Activated naive CD8-positive, alpha-beta T cell treated with anti-CD3 and anti-CD28 coated beads for 36 hours (primary cell): ENCODE measurements at places on chromosomes 16 and 17.

GRCh38 chr16:48611329-48612137 lies 1.6 kb upstream of the N4BP1 start:
- no peaks in the 10 kb centered on the region for H3K27me3 ChIP-seq
- H3K4me3 ChIP-seq = peak overlapping the region; percentile 74
- H3K36me3 ChIP-seq = peaks cover 10% of the 10 kb centered on the region
- DNase-seq = peak; percentile 79
- peaks cover 48% of the 10 kb centered on the region for H3K4me1 ChIP-seq

- H3K4me3 ChIP-seq = no peak overlapping the region
- peaks cover 27% of the 10 kb centered on the region for H3K4me1 ChIP-seq
- H3K27ac ChIP-seq = no peak overlapping the region
- no peak for DNase-seq
- H3K27me3 ChIP-seq = no peaks in the 10 kb centered on the region
- peaks cover 38% of the 10 kb centered on the region for H3K36me3 ChIP-seq
Measured at GRCh38 chr17:48060249-48060648, 12.1 kb downstream of the NFE2L1 start.

DNA sequence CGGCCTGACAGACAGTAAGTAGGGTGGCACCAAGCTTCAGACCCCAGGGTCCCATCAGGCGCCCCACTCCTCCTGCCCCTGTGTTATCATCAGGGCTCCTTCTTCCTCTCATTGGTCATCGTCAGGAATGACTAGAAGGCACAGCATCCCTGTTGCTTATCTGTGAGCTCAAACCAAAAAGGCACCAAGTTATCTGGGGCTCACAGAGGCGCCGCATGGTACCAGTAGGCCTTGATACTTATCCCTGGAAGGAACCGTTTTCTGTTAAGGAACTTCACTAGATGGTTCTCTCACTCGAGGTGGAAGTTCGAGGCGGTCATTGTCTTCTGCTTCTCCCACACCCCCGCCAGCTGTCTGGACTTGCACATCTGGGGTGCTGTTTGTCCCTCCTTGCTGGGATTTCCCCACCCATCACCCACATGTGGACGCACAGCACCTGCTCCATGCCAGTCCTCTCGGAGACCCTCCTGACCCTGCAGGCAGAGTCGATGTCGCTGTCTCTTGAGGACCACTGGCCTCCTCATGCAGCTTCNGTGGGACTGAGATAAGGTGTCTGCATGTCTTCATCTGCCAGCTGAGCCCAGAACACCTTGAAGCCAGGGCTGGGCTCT lies 52.1 kb downstream of the METRNL start:
- H3K36me3 ChIP-seq = no peaks in the 10 kb centered on the region
- no peak for DNase-seq
- peaks cover 4% of the 10 kb centered on the region for H3K27me3 ChIP-seq
- H3K4me1 ChIP-seq = no peaks in the 10 kb centered on the region
- H3K4me3 ChIP-seq = no peak overlapping the region

- H3K36me3 ChIP-seq = no peaks in the 10 kb centered on the region
- peaks cover 7% of the 10 kb centered on the region for H3K27me3 ChIP-seq
- no peak overlapping the region for H3K4me3 ChIP-seq
- no peaks in the 10 kb centered on the region for H3K4me1 ChIP-seq
- no peak overlapping the region for H3K27ac ChIP-seq
Measured at GRCh38 chr17:32992321-32993033, 830 bp downstream of the SPACA3 start.

- H3K27me3 ChIP-seq = no peaks in the 10 kb centered on the region
- no peak for DNase-seq
- peaks cover 20% of the 10 kb centered on the region for H3K36me3 ChIP-seq
- no peak overlapping the region for H3K4me3 ChIP-seq
- peaks cover 7% of the 10 kb centered on the region for H3K4me1 ChIP-seq
- H3K27ac ChIP-seq = no peak overlapping the region
Measured at GRCh38 chr17:62572488-62572887, 55.0 kb upstream of the MRC2 start.

DNA sequence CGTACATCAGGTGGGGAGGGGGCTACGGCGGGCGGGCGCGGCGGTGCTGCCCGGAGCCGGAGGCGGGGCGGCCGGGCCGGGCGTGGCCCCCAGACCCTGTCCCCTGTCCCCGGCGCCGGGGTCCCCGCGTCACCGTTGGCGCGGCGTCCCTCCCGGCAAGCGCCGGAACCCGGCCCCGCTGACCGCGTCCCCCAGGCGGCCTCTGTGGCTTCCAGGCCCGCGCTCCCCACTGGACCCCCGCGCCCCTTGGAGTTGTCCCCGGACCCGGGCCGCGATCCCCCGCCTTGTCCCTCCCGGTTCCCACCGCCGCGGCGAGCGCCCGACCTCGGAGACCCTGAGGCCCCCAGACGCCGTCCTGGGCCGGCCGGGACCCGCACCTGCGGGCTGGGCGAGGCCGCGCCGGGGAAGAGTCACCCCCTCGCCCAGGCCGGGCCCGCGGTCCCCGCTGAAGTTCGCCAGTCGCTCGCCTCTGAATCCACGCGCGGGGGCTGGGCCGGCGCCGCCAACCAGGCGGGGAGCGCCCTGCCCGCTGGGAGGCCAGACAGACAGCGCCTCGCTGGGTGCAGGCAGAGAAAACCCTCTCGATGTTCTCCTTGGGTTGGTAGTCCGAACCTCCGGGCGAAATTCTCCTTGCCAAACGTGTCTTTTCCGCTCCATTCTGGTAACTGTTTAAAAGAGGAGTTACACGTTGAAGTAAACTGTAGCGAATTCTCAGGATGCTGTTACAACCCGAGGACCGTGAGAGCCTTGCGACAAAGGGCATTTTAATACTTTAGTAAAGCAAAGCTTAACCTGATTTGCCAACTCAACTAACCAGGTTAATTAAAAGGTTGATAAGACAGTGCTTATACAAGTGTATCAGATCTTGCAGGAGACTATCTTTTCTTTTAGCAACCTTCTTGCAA lies 761 bp downstream of the GAN start:
- peaks cover 59% of the 10 kb centered on the region for H3K4me1 ChIP-seq
- no peaks in the 10 kb centered on the region for H3K27me3 ChIP-seq
- H3K4me3 ChIP-seq = peak overlapping the region; percentile 97

DNA sequence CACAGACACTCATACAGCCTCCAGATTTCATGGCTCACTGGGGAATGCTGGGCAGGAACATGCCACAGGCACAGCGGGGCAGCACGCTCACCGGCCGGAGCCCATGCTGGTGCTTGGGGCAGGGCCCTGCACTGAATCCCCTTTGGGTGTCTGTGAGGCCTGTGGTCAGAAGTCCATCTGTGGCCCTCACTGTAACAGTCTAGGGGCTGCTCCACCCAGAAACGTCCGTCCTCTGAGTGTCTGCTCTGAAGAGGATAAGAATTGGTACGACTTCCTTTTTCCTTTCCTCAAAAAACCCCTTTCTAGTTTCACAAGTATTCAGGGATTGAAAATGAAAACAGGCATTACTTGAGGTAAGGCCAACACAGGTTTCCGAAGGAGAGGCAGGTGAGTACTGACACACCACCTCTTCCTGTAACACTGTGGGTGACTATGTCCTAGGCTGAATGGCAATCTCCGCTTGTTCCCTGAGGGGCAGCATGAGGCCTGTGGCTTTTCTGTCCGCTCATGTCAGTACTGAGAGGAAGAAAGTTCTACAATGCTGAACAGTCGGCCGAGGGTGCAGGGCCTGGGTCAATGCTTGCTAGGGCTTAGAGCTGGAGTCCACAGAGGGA lies 42.5 kb downstream of the TMEM11 start:
- H3K4me3 ChIP-seq = no peak overlapping the region
- H3K4me1 ChIP-seq = peaks cover 23% of the 10 kb centered on the region
- H3K27me3 ChIP-seq = no peaks in the 10 kb centered on the region
- DNase-seq = no peak
- H3K27ac ChIP-seq = peak overlapping the region; percentile 52

- H3K27me3 ChIP-seq = peaks cover 11% of the 10 kb centered on the region
- H3K27ac ChIP-seq = no peak overlapping the region
- H3K36me3 ChIP-seq = peaks cover 2% of the 10 kb centered on the region
- peaks cover 12% of the 10 kb centered on the region for H3K4me1 ChIP-seq
Measured at GRCh38 chr17:62892061-62892675, 73.9 kb upstream of the TANC2 start.

- no peaks in the 10 kb centered on the region for H3K27me3 ChIP-seq
- peaks cover 31% of the 10 kb centered on the region for H3K4me1 ChIP-seq
- H3K36me3 ChIP-seq = no peaks in the 10 kb centered on the region
- H3K4me3 ChIP-seq = no peak overlapping the region
- no peak for DNase-seq
- peak overlapping the region; percentile 90 for H3K27ac ChIP-seq
Measured at GRCh38 chr16:25092441-25092840, 19.1 kb upstream of the LCMT1 start.

- peaks cover 2% of the 10 kb centered on the region for H3K36me3 ChIP-seq
- peaks cover 15% of the 10 kb centered on the region for H3K27me3 ChIP-seq
- DNase-seq = no peak
- H3K4me1 ChIP-seq = peaks cover 19% of the 10 kb centered on the region
- no peak overlapping the region for H3K4me3 ChIP-seq
Measured at GRCh38 chr17:73831699-73832098, 187.5 kb upstream of the SDK2 start.

DNA sequence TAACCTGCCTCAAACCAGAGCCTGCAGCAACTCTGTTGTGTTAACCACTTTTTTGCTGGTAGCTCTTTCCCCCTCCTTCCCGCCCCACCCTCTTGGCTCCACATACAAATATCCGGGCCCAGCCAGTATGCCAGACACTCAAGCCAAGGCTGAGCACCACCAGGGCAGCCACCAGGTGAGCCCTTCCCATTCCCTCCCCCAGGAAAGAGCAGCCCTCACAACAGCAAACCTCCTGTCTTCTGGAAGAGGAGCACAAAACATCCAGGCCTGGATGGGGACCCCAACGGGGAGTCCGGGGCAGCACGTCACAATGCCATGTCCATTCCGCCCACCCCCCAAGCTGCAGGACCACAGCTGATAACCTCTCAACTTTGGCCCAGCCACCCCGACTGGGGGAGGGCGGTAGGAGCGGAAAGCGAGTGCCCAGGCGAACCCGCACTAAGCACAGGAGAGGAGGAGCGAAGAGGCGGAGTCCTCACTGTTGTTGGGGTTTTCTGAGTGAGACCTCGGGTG lies 757 bp downstream of the ORMDL3 start:
- no peaks in the 10 kb centered on the region for H3K27me3 ChIP-seq
- DNase-seq = peak; percentile 67
- peak overlapping the region; percentile 96 for H3K4me3 ChIP-seq
- H3K36me3 ChIP-seq = peaks cover 31% of the 10 kb centered on the region

DNA sequence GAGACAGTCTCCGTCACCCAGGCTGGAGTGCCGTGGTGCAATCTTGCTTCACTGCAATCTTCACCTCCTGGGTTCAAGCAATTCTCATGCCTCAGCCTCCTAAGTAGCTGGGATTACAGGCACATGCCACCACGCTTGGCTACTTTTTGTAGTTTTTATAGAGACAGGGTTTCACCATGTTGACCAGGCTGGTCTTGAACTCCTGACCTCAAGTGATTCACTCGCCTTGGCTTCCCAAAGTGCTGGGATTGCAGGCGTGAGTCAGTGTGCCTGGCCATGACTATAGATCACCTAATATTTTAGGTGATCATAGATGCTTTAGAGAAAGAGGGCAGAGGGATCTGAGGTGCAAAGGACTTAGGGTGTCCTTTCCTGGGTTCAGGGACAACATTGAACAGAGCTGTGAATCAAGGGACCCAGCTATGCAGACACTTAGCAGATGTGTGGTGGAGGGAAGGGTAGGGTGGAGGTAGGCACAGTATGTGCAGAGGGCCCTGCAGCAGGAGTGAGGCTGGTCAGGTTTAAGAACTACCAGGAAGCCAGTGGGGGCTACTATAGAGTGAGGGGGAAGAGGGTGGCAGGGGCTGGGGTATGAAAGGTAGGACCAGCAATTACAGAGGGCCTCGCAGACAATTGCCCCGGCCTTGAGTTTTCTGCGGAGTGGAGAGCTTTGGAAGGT lies 116.5 kb downstream of the CMIP start:
- H3K36me3 ChIP-seq = no peaks in the 10 kb centered on the region
- no peak for DNase-seq
- H3K27me3 ChIP-seq = no peaks in the 10 kb centered on the region
- H3K27ac ChIP-seq = no peak overlapping the region
- peaks cover 2% of the 10 kb centered on the region for H3K4me1 ChIP-seq
